ENCODE measurements at places on chromosomes 11 and 22. TPM values are rescaled to one million over a fixed set of nuclear protein-coding genes. Genes with fewer than 3 reads are reported as not detected.

Gene NRIP3
- 4.2 TPM for total RNA-seq

DNA sequence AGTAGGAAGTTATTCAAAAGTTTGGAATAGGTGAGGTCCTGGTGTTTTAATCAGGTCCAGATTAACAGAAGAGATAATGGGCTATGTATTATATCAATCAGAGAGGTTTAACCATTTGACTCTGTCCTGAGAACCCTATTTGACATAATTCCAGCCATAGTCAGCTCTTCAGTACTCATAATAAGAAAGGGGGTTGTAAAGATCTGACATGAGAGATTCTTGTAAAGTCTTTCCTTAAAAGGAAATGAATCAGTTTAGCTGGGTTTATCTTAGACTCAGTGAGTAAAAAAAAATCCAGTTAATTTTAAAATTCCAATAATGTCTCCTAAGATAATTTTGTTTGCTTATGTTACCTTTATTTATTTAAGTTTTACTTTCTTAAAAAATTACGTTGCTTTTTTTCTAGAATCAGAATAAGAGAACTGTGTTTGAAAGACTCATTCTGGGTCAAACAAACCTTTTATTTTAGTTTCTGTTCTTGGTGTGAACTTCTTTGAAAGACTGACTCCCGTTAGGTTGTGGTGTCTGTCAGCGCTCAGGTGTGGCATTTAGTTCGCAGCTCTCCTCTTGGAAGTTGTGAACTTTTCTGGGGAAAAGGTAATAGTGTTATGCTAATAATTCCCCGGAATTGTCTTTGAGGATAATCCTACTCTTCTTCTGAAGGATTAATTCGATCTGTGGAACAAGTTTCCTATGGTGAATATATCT lies 20.5 kb downstream of the NUCB2 start:
- H3K27me3 ChIP-seq: no peaks in the 10 kb centered on the region
- no peaks in the 10 kb centered on the region for H3K4me1 ChIP-seq
- no peak overlapping the region for H3K4me3 ChIP-seq
- DNase-seq: no peak
- H3K27ac ChIP-seq: no peak overlapping the region

GRCh38 chr11:125976156-125976555 lies 30.3 kb downstream of the VSIG10L2 start:
- no peak for DNase-seq
- H3K4me3 ChIP-seq: no peak overlapping the region
- no peaks in the 10 kb centered on the region for H3K27me3 ChIP-seq
- peaks cover 4% of the 10 kb centered on the region for H3K4me1 ChIP-seq

- no peaks in the 10 kb centered on the region for H3K36me3 ChIP-seq
- DNase-seq: no peak
- no peaks in the 10 kb centered on the region for H3K4me1 ChIP-seq
- no peak overlapping the region for H3K27ac ChIP-seq
These were observed 251.5 kb upstream of the ISX start for GRCh38 chr22:34814260-34815025.

DNA sequence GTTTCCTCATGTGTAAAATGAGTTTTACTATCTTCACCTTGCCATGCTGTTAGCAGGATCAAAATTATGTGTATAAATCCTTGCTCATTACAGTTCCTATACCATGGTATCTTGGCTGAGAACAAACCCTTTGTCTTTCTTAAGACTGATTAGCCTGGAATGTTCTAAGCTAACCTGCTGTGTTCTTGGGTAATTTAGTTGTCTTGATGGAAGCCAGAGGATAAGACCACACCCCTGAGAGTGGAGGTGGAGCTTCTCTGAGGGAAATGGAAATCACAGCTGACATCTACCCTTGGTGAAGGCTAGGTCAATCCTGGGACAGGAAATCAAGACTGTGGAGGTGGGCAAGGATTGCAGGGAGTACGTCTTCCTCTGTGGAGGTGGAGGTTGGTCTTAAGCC lies 206.1 kb upstream of the ARHGAP20 start:
- no peak overlapping the region for H3K4me3 ChIP-seq
- no peaks in the 10 kb centered on the region for H3K4me1 ChIP-seq
- no peaks in the 10 kb centered on the region for H3K36me3 ChIP-seq
- no peak overlapping the region for H3K27ac ChIP-seq
- no peak for DNase-seq
- no peaks in the 10 kb centered on the region for H3K27me3 ChIP-seq

GRCh38 chr22:24284747-24285203 lies 14.1 kb downstream of the SPECC1L start:
- H3K27me3 ChIP-seq: no peaks in the 10 kb centered on the region
- peaks cover 4% of the 10 kb centered on the region for H3K36me3 ChIP-seq
- H3K4me1 ChIP-seq: no peaks in the 10 kb centered on the region
- H3K4me3 ChIP-seq: no peak overlapping the region
- no peak for DNase-seq
- no peak overlapping the region for H3K27ac ChIP-seq

GRCh38 chr11:66559142-66559865 lies 9.1 kb downstream of the CTSF start:
- no peaks in the 10 kb centered on the region for H3K4me1 ChIP-seq
- no peak overlapping the region for H3K4me3 ChIP-seq
- no peak overlapping the region for H3K27ac ChIP-seq
- H3K36me3 ChIP-seq: peaks cover 18% of the 10 kb centered on the region

GRCh38 chr22:20131859-20132685 lies 468 bp downstream of the ZDHHC8 start:
- no peaks in the 10 kb centered on the region for H3K27me3 ChIP-seq
- no peaks in the 10 kb centered on the region for H3K4me1 ChIP-seq
- no peak for DNase-seq
- peaks cover 10% of the 10 kb centered on the region for H3K36me3 ChIP-seq

Measured in H9 (cell line).